Fibroblast of skin of back (primary cell): ENCODE measurements at places on chromosomes 6 and 20.

- DNase-seq, result peak; percentile 15
Measured at GRCh38 chr6:14964556-14965270, 281.2 kb upstream of the JARID2 start.

DNA sequence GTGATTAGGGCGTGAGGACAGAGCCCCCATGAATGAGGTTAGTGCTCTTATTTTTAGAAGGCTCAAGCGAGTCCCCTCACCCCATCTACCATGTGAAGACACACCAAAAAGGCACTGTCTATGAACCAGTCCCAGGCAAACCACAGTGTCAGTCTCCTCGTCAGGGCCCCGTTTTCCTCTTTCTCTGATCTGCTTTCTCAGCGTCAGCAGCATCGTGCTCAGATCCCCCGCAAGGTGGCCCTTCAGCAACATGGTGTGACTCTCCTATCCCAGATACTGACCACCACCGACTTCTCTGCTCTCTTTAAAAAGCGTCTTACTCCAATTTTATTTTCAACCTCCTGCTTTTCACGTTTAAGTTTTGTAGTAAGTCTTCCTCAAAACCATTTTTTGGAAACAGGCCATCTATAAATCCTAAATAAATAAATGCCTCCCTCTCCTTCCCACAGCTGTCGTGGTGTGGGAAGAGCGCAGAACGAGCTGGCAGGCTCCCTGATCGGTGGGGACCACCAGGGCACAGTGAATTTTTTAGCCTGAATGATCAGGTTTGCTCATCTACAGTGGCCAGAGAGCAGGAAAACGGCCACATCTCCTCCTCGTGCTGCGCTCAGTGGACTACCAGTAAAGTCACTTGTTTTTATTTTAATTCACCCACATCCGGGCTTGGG is 113.1 kb downstream of the BMP7 start:
- DNase-seq, result no peak

DNA sequence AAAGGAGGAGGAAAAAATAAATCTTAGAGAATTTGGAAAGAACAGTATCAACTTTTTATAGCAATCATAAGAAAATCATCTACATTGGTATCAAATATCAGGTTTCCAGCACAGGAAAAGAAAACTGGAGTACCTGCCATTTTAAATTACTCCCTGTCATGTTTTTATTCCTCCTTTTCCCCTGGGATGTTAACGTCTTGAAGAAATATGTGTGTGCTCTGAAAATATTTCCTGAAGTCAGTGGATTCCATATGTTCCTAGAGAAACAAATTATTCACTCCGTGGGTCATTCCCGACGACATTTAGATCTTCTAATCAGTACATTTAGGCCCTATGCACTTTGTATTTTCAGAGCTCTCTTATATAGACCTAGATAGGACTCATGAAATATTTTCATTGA is 42.0 kb upstream of the RSPO3 start:
- peak; percentile 70 for DNase-seq

DNA sequence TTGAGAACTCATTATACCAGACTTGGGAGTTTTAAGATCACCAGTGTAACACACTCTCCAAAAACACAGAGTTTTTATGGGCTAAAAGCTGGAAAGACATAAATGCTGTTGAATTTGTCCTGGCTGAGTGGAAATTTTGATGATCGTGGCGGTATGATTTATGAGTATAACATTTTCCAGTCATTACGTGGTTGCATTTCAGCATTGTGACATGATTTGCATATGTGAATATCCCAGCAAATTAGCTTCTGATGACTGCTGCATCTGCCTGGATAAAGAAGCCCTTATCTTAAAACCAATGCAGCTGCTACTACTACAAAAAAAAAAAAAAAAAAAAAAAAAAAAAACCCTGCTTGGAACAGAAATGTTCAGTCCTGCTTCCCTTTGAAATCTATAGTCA is 850.9 kb downstream of the TFAP2A start:
- no peak for DNase-seq
